ENCODE measurements at places on chromosomes 1 and 21.

GRCh38 chr1:246012341-246012740, 494.7 kb downstream of the SMYD3 start:
- DNase-seq = peak; percentile 64

DNA sequence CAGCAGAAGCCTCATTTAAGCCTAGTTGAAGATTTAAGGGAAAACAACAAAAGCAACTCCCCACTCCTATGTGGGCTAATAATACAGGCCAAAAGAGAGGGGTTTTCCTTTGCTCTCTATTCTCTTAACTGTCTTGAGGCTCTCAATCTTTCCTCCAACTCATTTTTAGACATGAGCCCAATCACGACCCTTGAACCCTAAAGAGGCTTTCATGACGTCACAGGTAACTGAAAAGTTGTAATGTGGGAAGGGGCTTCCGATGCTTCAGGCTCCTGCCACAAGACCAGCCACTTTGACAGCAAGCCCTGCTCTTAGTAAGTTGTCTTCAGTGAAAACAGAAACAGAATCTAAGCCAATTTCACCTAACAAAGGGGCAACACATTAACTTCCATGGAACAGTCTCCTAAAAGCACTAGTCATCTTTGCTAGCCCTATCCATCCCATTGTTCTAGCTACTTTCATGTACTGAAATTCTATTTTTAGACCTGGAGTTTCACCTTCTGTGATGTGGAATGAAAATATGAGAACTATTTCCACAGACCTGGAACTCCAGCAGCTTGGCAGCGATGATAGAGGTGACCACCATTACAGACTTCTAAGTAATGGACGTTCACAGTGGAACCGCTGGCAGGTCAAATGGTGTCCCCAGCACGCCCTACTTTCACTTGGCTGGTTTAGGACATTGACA, 36.3 kb downstream of the GPR161 start:
- DNase-seq = no peak

GRCh38 chr1:3005771-3006170, 15.5 kb upstream of the ACTRT2 start:
- DNase-seq = no peak

- no peak for DNase-seq
These were observed 42.1 kb upstream of the LEPR start for GRCh38 chr1:65378247-65378946.

GRCh38 chr21:45142469-45143308, 68.3 kb downstream of the ADARB1 start:
- DNase-seq = no peak

DNA sequence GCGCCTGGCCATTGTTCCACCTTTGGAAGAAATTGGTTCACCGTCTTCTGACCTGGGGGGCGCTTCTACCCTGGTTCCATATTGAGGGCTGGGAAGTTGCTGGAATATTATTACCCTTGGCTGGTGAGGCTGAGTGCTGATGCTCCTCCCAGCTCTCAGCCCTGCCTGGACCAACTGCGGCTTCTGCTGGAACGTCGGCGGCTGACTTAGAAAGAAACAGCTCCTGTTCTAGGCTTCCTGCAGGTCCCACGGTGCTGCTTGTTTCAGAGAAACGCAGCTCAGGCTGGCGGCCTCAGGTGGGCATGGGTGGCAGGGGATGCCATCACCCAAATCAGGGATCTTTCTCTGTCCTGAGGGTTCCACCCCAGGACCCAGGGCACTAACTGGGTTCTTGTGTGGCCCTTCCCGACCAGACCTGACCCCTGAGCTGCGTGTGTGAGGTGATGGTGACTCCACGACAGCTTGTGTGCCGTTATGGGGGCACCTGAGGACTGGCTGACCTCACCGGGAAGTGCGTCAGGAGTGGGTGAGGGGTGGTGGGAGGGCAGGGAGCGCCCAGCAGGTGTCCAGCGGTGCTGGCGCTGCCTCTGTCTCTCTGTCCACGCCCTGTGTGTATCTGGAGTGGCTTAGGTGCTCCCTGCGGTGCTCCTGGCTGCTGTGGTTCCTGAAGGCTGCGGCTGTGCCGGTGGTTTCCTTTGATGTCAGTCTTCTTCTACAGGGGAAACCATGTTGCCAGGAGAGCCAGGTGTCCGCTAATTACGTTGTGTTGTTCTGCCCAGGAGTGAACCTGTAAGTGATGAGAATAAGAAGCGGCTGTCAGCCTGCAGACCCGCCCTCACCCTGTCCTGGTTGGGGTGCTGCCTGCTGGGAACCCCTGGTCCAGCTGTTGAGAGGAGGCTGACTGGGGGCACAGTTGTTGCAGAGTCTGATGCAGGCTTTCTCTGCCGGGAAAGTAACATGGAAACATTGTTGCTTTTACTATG, 8.9 kb downstream of the SKI start:
- DNase-seq = no peak

DNA sequence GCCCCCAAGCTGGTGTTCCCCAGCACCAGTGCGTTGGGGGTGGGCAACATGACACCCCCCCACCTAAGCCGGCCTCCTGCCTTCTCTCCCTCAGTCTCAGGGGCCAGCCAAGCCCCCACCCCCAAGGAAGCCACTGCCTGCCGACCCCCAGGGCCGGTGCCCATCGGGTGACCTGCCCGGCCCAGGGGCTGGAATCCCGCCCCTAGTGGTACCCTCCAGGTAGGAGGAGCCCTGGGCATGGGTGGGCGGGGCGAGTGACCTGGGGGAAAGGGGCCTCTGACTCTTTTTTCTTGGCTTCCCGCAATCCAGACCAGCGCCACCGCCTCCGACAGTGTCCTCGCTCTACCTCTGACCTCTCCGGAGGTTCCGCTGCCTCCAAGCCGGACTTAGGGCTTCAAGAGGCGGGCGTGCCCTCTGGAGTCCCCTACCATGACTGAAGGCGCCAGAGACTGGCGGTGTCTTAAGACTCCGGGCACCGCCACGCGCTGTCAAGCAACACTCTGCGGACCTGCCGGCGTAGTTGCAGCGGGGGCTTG, 1.3 kb upstream of the EFNA4 start:
- peak; percentile 88 for DNase-seq

GRCh38 chr1:205319081-205320018, 2.2 kb downstream of the NUAK2 start:
- no peak for DNase-seq

GRCh38 chr1:85283475-85284199, 7.2 kb upstream of the BCL10 start:
- peak; percentile 37 for DNase-seq

DNA sequence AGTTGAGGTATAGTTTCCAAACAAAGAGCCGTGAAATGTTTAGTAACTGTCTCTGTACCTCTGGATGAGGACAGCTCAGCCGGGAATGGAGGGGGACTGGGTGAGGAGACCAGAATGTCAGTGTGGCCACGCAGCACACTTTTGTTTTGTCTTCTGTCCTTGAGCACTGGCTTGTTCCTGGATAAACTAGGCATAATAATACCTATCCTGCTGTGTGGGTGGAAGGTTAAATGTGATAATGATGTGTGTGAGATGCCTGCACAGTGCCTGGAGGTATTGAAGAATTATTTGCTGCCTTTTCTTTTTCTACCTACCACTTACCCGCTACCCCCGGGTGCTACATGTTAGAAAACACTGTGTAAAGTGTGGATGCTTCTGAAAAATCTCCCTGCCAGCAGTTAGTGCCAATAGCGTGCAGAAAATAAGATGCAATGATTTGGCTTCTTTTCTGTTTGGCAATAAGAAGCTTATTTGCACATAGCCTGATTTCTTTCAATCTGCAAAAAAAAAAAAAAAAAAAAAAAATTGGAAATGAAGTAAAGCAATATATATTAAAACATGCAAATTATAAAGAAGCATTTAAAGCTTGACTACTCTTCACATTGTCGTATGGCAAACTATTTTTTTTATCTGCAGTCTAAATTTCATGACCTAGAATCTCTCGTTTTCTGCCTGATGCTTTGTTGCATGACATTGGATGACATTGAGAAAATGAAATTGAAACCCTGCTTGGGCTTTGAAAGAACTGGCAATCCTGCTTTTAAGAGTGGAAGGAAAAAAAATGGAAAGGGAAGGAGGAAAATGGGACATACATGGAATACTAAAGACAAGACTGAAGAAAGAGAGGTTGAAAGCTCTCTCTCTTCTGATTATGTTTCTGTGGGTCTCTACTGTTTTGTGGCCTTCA, 89.5 kb downstream of the DISC1 start:
- no peak for DNase-seq

- no peak for DNase-seq
These were observed 143.1 kb downstream of the S1PR1 start for GRCh38 chr1:101379950-101380349.

GRCh38 chr21:35071347-35071746, 22.2 kb upstream of the RUNX1 start:
- no peak for DNase-seq

DNA sequence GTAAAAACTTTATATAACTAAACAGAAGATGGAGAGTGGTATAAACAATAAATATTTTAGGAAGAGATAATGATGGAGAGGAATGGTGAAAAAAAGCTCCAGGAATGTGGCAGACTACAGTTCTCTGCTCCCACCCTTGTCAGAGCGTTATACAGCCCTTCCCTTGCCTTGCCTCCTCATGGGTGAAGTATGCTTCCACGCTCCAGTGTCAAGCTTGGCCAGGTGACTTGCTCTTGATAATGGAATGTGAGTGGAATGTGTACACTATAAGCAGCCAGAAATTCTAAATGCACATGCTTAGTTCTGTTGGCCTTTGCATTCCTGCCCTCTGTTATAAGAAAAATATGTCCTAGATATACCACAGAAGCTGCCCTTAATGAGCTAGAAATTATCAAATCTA, 24.7 kb upstream of the POGK start:
- no peak for DNase-seq

DNA sequence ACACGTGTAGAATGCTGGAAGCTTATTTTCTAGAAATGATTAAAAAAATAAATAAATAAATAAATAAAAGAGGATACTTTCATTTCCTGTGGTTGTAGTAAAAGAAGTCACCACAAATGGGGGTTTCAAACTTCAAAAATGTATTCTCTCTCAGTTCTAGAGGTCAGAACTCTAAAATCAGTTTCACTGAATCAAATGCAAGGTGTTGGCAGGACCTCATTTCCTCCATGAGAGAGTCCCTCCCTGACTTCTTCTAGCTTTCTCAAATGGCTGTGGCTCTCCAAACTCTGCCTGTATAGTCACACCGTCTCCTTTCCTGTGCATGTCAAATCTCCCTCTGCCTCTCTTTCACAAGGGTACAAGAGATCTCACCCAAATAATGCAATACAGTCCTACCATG, 312.6 kb upstream of the CXADR start:
- DNase-seq = no peak

DNA sequence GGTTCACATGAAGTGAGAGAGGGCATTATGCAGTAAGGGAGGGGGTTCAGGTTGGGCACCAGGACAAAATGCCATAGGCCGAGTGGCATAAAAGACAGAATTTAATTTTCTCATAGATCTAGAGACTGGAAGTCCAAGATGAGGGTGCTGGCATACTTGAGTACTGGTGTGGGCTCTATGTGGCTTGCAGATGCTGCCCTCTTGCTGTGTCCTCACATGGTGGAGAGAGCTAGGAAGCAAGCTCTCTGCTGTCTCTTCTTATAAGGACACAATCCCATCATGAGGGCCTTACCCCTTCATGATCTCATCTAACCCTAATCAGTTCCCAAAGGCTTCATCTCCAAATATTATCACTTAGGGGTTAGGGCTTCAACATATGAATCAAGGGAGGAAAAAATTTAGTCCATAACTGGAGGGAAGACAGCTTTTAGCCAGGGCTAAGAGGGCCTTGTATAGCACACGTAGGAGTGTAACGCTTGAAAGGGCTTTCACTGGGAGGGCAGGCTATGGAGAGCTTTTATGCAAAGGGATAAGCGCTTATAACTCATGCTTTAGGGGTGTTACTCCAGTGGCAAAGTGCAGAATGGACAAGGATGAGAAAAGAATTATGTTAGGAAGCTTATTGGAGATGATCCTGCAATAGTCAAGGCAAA, 64.5 kb downstream of the PLPPR5 start:
- no peak for DNase-seq

DNA sequence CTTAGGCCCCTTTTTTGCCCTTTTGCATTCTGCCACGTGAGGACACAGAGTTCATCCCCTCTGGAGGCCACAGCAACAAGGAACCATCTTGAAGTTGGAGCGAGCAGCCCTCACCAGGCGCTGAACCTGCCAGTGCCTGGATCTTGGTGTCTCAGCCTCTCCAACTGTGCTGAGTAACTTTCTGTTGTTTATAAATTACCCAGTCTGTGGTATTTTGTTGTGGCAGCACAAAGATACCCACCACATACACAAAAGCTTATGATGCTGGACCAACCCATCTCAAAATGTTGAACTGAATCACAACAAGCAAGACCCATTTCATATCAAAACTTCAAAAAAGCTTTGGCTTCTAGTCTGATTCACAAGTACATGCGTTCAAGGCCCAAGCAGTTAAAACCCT, 649.9 kb downstream of the KIF26B start:
- DNase-seq = no peak

DNA sequence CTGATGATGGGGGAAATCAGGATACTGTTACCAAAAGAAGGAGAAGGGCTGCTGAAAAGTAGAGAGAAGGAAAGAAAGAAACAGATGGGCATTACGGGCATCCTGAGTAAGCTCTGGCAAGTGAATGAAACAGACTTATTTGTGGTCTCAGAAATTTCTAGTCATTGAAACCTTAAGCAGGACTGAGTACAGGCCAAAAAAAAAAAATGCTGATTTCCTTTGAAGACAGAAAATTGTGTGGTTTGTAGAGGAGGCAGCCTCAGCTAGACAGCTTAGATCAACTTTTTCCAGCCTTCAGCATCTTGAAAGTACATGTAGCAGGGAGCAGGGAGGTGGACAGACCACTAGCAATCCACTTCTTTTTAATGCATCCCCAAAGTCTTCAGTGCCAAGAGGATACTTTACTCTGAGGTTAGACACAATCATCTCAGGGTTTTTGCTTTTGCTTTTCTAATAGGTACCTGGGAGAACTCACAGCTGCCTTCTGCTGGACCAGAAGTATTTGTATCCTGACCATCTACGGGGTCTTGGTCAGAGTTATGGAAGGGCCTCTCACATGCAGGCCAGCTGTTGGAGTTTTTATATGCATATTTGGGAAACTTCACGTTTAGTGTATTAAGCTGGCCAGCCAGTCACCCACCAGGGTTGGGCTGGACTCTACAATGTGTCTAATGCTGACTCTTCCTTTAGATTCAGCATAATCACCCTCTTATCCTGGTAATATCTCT, 10.6 kb upstream of the CAPZB start:
- DNase-seq = no peak

DNA sequence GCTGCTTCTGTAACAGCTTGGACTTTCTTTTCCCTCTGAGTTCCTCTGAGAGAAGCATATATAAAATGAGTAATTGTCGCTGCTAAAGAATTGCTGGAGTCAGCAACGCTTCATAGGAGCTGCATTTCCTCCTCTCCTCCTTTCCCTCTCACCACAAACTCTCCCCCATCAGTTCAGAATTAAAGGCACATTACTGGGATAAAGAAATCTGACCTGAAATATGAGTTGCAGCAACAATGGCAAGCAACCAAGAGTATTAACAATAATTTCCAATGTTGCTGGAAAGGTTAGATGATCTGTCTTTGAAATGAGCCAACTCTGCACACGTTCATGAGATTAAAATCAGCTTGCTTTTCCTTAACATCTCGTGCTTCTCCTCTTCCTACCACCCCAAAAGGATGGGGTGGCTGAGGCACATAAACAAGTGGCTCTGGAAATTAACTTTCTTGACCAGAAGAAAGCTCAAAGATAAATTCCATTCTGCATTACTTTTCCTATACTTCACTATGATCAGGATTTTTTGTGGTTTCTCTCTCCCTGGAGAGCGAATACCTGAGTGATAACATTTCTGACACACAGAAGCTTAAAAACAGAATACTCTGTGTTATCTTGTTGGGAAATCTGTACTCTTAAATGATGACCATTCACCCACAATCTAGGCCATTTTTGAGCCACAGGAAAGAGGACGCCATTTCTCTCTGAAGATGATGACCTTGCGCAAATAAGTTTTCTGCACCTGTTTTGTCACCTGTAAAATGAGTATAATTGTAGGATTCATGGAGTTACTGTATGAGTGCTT, 90.2 kb downstream of the TGFBR3 start:
- DNase-seq = no peak

Measured in GM23338 (cell line).